Omental fat pad (tissue), 4 donors: ENCODE measurements at places on chromosomes 13 and 19.

GRCh38 chr13:27026396-27026795 is 145.2 kb downstream of the USP12 start:
- DNase-seq: no peak

DNA sequence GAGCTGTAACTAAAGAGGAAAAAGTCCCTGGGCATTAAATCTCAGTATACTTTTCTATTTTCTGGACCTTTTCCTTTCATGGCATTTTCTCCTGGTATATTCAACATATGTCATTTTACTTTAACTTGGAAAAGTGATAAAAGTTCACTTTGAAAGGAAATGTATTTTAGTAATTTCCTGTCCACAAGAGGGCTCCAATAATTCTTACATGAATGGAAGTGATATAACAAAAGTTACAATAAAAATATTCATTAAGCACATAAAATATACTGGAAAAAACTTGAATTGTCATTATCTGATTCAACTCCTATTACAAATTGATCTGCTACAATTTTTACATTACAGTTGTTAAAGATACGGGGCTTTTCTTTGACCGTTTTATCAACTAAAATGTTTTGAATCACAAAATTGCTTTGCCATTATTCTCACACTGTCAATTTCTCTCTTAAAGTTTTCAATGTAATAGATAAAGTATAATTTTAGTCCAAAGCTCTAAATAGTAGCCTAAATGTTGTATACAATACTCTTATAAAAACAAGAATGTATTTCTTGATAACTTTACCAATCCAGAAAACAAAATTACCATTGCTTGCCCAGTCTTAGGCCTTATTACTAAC is 4.9 kb downstream of the UBL3 start:
- DNase-seq: no peak

- no peak for DNase-seq
Observed at GRCh38 chr13:112240076-112240475, 136.1 kb upstream of the SPACA7 start.

- no peak for DNase-seq
Observed at GRCh38 chr19:43595605-43595998, 332 bp downstream of the IRGQ start.

DNA sequence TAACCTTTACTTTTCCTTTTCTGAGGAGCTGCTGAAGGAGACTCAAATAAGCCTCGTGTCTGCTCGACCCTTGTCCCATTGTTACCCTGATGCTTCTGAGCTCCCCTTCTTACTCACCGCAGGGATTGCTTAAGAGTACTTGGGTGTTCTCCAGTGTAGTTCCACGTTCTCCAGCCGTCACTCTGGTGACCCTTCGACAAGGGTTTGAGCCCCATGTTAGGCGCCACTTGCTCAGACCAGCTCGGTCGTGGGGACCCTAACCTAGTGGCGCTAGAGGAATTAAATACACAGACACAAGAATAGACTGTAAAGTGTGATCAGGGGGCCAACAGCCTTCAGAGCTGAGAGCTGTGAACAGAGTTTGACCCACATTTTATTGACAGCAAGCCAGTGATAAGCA is 10.3 kb downstream of the ZNF480 start:
- no peak for DNase-seq

DNA sequence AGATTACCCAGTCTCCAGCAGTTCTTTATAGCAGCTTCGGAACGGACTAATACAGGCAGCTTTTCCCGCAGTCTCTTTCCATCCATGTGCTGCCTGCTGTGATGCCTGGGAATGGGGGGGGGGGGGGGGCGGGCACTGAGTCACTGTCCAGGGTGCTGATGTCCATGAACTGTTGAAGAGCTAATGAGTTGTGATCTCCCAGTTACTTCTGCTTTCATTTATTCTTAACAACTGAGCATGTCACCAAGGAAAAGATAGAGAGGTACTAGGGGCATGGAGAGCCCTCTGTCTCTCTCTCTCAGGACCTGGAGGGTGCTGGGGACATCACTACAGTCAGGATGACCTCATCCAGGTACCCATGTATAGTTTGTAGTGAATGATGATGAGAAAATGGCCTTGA is 20.3 kb upstream of the CEACAM1 start:
- DNase-seq: no peak

DNA sequence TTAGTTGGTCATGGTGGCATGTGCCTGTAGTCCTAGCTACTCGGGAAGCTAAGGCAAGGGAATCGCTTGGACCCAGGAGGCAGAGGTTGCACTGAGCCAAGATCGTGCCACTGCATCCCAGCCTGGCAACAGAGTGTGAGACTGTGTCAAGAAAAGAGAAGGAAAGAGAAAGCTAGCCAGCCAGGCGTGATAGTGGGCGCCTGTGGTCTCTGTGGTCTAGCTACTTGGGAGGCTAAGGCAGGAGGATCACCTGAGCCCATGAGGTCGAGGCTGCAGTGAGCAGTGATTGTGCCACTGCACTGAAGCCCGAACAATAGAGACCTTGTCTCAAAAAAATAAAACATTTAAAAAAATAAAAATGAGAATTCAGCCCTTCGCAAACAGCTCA is 33.3 kb downstream of the TIMM13 start:
- DNase-seq: no peak

GRCh38 chr13:50224534-50224933 is 209.3 kb downstream of the KCNRG start:
- no peak for DNase-seq

- DNase-seq: no peak
Observed at GRCh38 chr19:2254064-2254872, 1.9 kb downstream of the JSRP1 start.

- no peak for DNase-seq
Observed at GRCh38 chr19:6378041-6378440, 2.3 kb upstream of the PSPN start.

DNA sequence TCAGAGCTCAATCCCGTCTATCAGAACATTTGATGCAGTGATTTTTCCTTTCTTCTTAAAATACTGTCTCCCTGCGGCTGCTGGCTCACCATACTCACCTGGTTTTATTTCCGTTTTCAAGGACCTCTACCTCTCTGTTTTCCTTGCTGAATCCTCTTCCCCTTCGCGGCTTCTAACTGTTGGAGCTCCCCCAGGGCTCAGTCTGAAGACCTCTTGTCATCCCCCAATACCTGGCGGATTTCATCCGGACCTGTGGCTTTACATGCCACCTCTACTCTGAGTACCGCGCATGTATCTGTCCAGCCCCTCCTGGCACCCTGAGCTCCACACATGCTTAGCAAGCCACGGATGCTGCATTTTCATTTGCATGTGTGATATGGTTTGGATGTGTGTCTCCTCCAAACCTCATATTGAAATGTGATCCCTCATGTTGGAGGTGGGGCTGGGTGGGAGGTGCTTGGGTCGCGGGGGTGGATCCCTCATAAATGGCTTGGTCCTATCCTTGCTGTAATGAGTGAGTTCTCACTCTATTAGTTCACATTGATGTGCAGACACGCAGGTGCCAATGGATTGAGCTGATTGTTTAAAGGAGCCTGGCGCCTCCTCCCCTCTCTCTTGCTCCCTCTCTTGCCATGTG is 106.2 kb upstream of the LSM14A start:
- no peak for DNase-seq

- no peak for DNase-seq
Observed at GRCh38 chr13:79171141-79172061, 234.7 kb downstream of the RBM26 start.
